Foreskin keratinocyte (primary cell): ENCODE measurements at places on chromosomes 7 and 10.

DNA sequence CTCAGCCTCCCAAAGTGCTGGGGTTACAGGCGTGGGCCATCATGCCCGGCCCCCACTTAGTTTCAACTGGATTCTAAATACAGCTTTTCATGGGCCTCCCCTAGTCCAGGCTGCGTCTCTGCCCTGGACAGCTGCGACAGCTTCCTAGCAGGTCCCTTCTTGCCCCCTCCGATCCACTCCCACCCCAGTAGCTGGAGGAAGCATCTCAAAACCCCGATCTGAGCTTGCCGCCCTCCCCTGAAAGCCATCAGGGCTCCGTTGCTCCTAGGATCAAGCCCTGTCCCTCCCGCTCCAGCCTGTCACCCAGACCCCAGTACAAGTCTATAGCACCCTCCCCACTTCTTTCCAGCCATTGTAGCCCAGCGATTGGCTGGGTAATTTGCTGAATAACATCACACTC is 64.5 kb downstream of the VWA2 start:
- no peak for DNase-seq

DNA sequence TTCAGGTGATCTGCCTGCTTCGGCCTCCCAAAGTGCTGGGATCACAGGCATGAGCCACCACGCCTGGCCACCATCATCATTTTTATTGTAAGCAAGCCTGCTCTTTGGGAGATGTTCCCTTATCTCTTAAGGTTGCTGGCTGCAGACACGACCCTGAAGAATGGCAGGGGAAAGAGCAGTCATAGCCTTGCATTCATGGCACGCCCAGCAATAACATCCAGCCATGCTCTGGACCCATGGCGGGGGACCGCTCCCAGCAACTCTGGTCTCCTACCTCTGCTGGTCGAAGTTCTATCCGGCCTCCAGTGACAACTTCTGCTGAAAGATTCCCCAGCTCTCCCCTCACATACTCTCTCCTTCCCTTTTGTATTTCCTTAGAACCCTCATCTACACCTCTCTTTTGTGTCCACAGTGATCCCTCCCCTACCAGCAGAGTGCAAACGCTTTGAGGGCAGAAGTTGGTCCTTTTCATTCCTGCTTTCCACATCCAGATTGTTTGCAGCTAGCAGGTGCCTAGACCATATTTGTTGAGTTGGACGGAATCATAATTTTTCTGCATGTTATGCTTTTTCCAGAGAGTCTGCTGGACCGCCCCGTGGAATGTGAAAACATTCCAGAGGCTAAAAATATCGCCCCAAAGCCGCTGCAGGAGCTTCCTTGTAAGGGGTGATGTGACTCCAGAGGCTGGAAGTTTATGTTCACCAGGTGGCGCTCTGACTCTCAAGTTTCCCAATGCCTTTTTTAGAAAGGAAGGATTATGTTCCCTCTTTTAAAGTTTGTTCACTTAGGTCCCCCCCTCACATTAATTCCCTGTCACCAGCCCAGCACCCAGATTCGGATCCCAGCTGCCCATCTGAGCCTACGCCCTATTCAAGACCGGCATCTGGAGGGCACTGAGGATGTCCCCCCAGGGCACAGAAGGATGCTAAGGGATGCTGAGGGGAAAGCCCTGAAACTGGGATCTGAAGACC is 4.3 kb upstream of the MARVELD1 start:
- peak; percentile 47 for DNase-seq

DNA sequence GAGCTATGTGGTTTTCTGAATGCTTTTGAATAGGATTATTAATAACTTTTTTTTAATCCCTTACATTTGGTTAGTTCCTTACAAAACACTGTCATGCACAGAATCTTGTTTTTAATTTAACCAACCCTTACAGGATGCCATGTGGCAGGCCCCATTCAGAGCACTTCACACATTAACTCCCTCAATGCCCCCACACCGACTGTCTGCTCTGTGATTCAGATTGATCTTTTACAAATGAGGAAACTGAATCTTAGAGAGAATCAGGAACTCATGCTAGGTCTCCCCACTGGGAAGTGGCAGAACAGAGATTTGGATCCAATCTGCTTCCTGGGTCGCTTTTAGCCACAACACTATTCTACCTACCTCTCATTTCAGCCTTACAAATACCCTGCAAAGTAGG is 195.8 kb upstream of the NPVF start:
- DNase-seq, result no peak

GRCh38 chr7:11935905-11936304 is 103.9 kb upstream of the THSD7A start:
- peak; percentile 49 for DNase-seq

GRCh38 chr10:99457813-99458212 is 27.4 kb upstream of the GOT1 start:
- no peak for DNase-seq

DNA sequence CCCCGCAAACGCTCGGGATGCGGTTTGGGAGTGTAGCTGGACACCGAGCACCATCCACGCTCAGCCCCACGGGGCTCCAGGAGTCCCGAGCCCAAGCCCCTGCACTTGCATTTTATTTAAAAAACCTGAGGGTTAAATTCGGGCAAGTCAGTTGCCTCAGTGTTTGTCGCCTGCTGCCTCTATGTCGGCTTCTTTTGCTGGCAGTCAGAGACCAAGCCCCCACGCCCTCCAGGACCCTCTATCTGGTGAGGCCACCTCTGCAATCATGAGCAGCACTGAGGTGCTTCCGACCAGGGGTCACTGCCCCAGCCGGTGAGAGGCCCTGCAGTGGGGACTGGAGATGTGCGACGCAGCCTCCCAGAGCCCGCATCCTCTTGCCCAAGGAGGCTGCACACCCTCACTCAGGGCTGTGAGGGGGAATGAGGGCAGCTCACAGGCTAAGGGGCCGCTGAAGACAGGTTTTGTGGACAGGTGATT is 13.3 kb upstream of the ZNF273 start:
- no peak for DNase-seq

DNA sequence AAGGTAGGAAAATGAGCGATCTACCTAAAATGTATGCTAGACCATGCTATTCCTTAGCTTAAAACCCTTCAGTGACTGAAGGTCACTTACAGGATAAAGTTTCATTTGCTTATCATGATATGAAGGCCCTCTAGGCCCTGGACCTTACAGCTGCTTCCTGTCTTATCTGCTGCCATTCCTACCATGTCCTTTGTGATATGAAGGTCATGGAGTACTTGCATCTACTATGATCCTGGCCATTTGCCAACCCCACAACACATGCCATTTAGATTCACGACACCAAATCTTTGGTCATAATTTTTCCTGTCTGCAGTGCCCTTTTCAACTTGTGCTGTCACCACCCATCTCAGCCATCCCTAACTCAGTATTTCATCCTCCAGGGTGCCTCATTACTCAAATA is 181.8 kb upstream of the MDFIC start:
- DNase-seq, result no peak

GRCh38 chr7:24732646-24733413 is 24.4 kb downstream of the GSDME start:
- peak; percentile 77 for DNase-seq

GRCh38 chr7:129354428-129355157 is 79.6 kb upstream of the STRIP2 start:
- DNase-seq, result no peak

GRCh38 chr7:77727936-77728701 is 31.9 kb downstream of the RSBN1L start:
- peak; percentile 23 for DNase-seq

DNA sequence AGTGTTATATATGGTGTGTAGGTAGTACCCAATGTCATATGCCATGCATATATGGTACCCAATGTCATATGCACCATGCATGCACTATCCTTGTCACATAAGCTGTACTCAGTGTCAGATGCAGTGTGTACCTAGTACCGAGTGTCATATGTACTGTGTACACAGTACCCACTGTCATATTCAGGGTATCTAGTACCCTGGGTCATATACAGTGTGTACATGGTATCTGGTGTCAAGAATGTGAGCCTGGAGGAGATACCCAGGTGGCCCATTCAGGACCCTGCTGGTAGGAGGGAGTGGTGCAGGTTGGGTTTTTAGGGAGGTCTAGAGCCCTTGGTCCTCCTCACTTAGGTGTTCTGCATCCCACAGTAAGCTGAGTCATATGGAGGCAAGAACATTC is 1.8 kb downstream of the ZMYND11 start:
- peak; percentile 30 for DNase-seq

GRCh38 chr10:93456480-93456879 is 25.7 kb downstream of the MYOF start:
- no peak for DNase-seq

- no peak for DNase-seq
These were observed 1.4 kb downstream of the EPDR1 start for GRCh38 chr7:37921876-37922275.

GRCh38 chr7:132433301-132433700 is 143.0 kb downstream of the PLXNA4 start:
- DNase-seq, result no peak

DNA sequence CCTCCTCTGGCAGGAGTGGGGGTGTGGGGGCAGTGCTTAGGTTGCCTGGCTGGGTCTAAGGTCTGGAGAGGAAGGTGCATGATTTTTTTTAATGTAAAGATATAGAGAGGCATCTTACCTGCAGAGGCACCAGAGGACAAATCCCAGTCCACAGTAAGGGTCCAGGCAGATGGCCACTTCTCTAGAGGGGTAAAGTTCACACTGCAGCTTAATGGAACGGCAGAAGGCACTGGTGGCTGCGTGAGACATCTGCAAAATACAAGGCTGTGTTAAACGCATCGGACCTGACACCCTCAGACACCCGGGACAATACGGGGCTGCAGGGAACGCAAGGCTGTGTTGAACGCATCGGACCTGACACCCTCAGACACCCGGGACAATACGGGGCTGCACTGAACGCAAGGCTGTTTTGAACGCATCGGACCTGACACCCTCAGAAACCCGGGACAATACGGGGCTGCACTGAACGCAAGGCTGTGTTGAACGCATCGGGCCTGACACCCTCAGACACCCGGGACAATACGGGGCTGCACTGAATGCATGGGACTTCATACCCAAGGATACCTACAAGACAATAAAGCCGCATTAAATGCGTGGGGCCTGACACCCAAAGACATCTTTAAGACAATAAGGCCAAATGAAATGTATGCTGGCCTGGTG is 206.0 kb downstream of the ZMYND11 start:
- no peak for DNase-seq

DNA sequence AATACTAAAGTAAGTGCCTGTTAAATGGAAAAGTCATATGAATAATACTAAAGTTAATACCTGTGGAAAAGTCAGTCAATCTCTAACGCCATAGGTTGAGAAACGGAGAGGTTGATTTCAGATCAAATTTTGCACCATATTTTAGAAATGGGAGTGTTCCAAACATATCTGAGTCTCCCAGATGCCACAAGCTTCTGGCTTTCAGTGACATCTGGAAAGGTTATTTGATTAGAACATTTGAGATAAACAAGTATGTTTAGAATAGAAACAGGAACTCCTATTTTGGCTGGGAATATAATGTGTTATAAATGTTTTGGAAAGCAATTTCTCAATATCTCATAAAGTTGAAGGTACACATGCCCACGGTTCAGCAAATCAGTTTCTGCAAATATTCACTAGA is 5.8 kb downstream of the MACC1 start:
- DNase-seq, result no peak

DNA sequence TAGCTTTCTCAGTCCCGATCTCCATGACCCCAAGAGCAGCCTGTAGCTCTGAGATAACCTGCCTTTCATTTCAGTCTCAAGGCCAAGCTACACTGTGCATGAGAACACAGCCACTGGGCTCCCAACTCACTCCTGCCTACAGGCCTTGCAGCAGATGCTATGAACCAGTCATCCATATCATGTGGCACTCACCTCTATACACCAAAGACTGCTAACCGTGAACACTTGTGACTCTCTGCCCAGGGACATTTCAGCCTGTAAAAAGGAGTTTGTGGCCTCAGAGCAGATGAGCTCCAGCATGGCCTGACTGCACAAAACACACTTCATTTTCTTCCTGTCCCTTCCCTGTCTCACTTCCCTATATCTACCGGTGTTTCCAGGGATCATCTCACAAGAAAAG is 56.9 kb upstream of the NPY start:
- DNase-seq, result no peak

- no peak for DNase-seq
These were observed 121.9 kb downstream of the SMURF1 start for GRCh38 chr7:99021941-99022560.

- DNase-seq, result no peak
These were observed 306.8 kb downstream of the XPNPEP1 start for GRCh38 chr10:109616359-109616980.

DNA sequence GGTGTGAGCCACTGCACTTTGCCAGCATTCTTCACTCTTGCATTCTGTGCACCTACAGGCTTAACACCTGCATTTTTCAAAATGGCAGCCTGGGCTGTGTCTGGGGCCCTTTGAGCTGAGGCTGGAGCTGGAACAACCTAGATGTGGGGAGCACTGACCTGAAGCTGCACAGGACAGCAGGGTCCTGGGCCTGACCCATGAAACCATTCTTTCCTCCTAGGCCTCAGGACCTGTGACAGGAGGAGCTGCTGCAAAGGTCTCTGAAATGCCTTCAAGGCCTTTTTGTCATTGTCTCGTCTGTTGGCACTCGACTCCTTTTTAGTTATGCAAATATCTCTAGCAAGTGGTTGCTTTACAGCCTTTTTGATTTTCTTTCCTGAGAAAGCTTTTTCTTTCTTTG is 82.3 kb downstream of the INPP5A start:
- DNase-seq, result no peak

GRCh38 chr7:156474241-156474743 is 166.3 kb upstream of the RNF32 start:
- no peak for DNase-seq

GRCh38 chr7:70539205-70539604 is 592.7 kb upstream of the GALNT17 start:
- DNase-seq, result peak; percentile 7

DNA sequence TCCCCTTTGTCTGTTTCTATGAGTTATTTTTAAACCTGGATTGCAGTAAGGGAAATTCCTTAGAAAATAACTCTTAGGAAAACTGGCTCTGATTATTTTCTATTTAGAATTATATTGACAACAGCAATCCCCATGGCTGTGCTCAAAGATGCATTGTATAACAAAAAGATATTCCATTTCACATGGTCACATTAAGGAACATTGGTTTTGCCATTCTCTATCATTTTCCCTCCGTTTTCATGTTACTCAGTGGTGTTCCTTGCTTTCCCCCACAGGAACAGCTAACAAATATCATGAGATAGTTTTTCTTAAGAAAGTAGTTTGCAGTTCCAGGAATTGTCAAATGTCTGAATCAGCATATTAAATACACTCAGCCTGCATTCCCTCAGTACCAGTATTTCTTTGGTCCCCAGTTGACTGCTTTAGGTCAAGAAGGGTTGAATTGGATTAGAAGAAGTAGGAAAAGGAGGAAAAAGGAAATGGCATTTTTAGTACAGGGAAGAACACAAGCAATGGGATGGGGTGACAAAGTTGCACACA is 436.7 kb downstream of the TNS3 start:
- no peak for DNase-seq

- DNase-seq, result no peak
These were observed 6.2 kb upstream of the MEST start for GRCh38 chr7:130485734-130486113.

- no peak for DNase-seq
These were observed 3.4 kb downstream of the CCDC136 start for GRCh38 chr7:128795129-128795528.

- DNase-seq, result no peak
These were observed 55.3 kb downstream of the SEPTIN7 start for GRCh38 chr7:35856175-35856574.
